ENCODE measurements at places on chromosomes 12 and 14. TPM values are rescaled to one million over a fixed set of nuclear protein-coding genes. Genes with fewer than 3 reads are reported as not detected.

PLEKHD1 gene
- 0.28 TPM for total RNA-seq

RFLNA gene
- 20.4 TPM for total RNA-seq

OTOGL gene
- 0.35 TPM for total RNA-seq

DNA sequence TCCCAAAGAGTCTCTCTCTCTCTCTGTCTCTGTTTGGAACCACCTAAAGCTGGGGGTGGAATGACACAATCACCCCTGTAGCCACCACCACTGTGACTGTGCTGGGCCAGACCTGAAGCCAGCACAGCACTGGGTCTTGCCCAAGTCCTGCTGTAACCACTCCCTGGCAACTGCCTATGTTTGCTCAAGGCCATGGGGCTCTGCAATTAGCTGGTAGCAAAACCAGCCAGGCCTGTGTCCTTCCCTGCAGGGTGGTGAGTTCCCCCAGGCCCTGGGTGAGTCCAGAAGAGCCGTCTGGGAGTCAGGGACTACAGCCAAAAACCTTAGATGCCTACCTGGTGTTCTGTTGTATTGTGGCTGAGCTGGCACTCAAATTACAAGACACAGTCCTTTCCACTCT, 50.8 kb downstream of the DGLUCY start:
- no peak for DNase-seq

ACOT4 gene
- total RNA-seq: 3.7 TPM

DNA sequence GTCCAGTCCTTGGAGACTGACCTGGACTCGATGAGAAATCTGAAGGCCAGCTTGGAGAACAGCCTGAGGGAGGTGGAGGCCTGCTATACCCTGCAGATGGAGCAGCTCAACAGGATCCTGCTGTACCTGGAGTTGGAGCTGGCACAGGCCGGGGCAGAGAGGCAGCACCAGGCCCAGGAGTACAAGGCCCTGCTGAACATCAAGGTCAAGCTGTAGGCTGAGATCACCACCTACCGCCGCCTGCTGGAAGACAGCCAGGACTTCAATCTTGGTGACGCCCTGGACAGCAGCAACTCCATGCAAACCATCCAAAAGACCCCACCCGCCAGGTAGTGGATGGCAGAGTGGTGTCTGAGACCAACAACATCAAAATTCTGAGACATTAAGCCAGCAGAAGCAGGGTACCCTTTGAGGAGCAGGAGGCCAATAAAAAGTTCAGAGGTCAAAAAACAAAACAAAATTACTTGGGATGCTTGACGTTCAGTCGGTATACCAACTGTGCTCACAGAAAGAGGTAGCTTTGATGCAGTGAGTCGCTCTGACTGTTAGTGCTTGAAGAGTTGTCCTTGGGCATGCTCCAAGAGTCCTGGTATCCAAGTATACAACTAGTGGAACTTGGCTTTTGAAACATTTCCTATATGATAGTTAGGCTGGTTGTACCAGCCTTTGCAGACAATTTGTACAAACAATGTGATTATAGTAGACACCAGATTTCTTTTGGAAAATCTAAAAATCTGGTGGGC, 4.8 kb downstream of the MED6 start:
- peak; percentile 22 for DNase-seq

GRCh38 chr14:71137536-71138447, 230.5 kb downstream of the PCNX1 start:
- no peak for DNase-seq

DNA sequence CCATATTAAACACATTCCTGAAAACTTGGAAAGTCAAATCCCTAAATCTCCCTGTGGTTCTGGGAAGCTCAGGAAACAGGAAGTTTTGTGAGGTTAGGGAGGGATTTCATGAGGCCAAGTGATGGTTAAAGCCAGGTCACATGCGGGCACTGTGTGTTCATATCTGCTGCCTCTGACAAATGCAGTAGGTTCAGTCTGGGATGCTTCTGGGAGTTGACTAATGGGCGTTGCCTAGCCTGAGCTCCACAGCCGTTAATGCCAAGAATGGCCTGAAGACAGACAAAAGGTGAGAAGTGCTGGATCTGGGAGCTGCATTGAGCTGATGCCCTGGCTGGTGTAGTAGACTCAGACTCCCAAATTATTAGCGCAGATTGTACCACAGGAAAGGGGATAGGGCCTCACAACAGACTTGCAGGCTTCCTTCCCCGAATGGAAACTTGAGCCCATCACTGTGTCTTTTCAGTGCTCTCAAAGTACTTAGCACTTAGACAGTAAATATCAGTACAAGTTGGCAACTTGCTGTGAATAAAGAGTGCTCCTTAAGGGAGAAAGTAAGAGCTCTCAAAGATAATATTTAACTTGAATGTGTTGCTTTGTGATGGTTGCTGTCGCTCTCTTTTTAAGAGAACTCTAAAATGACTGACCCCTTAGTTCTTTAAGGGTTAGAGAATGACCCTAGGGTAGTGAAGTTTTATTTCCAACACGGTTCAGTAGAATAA, 17.3 kb downstream of the GSG1 start:
- DNase-seq: no peak

DNA sequence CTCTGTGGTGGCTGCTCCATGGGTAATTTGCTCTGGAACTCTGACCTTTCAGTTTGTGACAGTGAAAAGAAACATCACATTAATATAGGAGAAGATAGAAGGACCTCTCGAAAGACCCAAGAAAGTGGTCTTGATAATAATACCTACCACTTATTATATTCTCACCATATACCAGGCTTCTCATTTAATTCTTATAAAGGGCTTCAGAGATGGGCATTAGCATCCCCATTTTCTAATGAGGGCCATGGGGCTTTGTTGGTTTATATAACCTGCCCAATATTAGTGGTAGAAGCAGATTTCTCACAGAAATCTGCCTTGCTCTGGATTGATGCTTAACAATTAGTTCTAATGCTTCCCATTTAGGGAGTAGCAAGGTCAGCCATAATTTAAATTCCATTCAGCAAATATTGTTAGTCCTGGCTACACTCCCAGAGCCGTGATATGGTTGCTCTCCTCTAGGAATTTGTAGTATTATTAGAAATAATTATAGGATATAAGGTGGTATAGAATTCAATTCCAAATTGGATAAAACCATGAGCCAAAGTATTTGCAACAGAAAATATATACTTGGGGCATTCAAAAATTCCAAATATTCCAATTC, 7.4 kb upstream of the AMIGO2 start:
- no peak for DNase-seq

ZDHHC17 gene
- total RNA-seq: 43.5 TPM

TAS2R46 gene
- 5.0 TPM for total RNA-seq

METTL25 gene
- total RNA-seq: 7.6 TPM

VRTN gene
- 143 TPM for total RNA-seq

DCP1B gene
- 29.8 TPM for total RNA-seq

CLEC1A gene
- not detected for total RNA-seq

RAD51AP1 gene
- total RNA-seq: 75.2 TPM

TTC6 gene
- not detected for total RNA-seq

NANOG gene
- 134 TPM for total RNA-seq

DNA sequence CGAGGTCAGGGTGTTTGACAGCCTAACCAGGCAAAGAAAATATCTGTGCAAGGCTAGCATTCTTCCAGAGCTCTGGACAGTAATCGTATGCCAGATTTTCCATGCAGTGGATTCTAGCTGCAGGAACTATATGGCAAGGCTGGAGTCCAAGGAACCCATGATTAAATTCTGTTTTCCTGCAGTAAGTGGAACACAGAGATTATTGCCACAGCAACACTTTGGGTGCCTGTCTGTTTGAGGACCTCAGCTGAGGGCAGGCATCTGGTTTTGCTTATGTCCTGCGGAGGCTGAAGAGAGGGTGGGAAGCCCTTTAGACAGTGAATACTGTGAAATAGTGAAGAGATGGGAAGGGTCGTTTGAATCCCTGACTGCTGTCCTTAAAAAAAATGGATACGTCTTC, 104.4 kb downstream of the DAD1 start:
- DNase-seq: no peak

DNA sequence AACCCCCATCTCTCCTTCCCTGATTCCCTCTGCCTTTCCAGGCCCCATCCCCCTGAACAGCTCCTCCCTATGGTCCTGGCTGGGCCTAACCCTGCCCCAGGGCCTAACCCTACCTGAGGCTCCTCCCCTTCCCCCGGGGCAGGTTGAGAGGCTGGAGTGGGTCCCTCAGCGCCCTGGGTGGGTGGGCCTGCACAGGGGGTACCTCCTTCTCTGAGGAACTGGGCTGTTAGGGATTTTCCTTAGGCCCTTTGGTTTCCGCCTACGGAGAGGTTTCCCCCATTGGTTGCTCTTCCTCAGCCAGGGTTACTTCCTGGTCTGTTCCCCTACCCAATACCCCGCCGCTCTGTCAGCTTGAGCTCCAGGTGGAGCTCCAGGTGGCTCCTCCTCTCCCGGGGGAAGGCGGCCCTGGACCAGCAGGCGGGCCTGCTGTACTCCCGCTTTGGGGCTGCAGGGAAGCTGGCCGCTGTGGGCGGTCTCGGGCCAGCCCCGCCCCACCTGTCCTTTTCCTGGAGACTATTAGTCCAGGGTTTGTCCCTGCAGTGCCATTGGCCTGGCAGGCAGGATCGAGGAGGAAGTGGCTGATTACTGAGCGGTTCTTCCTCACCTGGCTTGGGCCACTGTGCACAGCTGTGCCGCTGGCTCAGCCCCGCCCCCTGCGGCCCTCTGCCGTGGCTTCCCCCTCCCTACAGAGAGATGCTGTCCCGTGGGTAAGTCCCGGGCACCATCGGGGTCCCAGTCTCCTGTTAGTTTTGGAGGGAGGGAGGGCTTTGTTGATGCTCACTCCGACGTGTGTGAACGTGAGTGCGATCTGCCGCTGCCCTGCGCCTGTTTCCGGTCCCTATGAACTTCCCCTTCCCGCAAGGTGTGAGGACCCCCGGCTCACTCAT, 2.5 kb downstream of the C12orf57 start:
- DNase-seq: peak; percentile 95

DNA sequence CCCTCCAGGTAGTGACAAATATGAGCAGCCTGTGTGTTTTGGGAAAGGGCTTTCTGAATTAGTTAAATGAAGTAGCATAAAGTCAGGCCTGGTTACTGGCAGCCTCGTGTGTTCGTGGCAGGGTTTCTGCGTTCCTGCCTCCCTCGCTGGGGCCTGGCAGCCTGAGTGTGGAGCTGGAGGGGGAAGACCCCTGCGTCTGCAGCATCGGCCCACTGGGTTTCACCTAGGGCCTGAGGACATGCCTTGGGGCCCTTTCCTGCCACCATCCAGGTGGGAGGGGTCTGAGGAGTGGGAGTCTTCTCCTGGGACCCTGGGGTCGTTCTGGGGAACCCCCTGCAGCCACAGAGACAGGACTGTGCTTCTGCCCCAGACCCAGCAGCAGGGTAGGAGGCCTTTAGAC, 20.4 kb upstream of the AMN start:
- DNase-seq: no peak

- no peak for DNase-seq
These were observed 10.8 kb downstream of the JDP2 start for GRCh38 chr14:75438486-75439080.

FSCB gene
- 0.12 TPM for total RNA-seq

DNA sequence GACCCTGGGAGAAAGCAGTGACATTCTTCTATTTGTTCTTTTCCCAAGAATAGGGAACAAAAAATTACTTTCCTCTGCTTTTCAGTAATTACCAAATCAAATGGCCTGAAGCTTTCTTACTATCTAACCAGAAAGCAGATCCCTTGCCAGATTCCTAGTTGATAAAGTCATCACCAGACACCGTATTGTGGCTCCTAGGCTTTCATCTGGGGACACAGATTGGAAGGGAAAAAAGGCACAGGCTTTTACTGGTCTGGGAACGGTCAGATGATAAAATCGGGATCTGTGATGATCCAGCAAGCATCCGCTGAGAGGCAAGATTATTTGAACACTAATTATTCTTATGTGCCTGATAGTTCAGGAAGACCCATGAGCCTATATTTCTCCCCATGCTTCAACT, 79.1 kb upstream of the BCL2L14 start:
- no peak for DNase-seq

COX8C gene
- not detected for total RNA-seq

HSPA2 gene
- 114 TPM for total RNA-seq

DNA sequence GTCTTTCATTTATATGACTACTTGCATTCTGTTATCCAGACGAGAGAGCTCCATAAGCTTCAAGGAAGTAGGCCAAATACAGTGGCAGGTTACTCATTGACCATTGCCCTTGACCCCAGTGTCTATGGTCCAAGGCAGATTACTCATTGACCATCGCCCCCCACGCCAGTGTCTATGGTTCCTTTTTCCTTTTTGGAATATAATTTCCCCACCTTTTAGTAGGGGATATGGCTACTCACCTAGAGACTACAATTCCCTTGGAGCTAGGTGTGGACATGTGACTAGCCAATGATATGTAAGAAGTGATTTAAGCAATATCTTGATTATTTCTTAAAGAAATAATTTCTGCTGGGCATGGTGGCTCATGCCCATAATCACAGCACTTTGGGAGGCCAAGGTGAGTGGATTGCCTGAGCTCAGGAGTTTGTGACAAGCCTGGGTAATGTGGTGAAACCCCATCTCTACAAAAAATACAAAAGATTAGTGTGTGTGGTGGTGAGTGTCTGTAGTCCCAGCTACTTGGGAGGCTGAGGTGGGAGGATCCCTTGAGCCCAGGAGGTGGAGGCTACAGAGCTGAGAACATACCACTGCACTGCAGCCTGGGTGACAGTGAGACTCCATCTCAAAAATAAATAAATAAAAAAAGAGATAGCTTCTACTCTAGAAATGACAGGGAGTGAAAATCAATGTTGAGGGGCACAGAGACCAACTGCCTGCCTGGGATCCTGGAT, 32.6 kb downstream of the SIX4 start:
- DNase-seq: no peak

- peak; percentile 80 for DNase-seq
These were observed 260.6 kb upstream of the GARIN6 start for GRCh38 chr12:99386907-99387306.

AICDA gene
- total RNA-seq: not detected

CFAP73 gene
- total RNA-seq: not detected

BDKRB1 gene
- not detected for total RNA-seq

GRCh38 chr12:46779063-46779462, 46.7 kb downstream of the SLC38A4 start:
- no peak for DNase-seq

GRCh38 chr12:5439788-5440300, 7.9 kb downstream of the NTF3 start:
- DNase-seq: no peak

- DNase-seq: peak; percentile 81
These were observed 192.4 kb upstream of the SLC16A7 start for GRCh38 chr12:59403259-59403932.

- DNase-seq: peak; percentile 67
These were observed at the start of gene PRICKLE1 for GRCh38 chr12:42589465-42590329. TSS of gene PRICKLE1 (minus strand) at chr12:42589746. CDS start at chr12:42472516, 117,230 bp downstream.

GRCh38 chr14:90857866-90858265, 41.6 kb upstream of the TTC7B start:
- no peak for DNase-seq

- DNase-seq: no peak
These were observed 12.1 kb downstream of the CRADD start for GRCh38 chr12:93689076-93689834.
